ENCODE measurements at places on chromosomes 4 and X.

GRCh38 chr4:135325264-135325663, 1123.7 kb upstream of the PABPC4L start:
- no peak for DNase-seq

DNA sequence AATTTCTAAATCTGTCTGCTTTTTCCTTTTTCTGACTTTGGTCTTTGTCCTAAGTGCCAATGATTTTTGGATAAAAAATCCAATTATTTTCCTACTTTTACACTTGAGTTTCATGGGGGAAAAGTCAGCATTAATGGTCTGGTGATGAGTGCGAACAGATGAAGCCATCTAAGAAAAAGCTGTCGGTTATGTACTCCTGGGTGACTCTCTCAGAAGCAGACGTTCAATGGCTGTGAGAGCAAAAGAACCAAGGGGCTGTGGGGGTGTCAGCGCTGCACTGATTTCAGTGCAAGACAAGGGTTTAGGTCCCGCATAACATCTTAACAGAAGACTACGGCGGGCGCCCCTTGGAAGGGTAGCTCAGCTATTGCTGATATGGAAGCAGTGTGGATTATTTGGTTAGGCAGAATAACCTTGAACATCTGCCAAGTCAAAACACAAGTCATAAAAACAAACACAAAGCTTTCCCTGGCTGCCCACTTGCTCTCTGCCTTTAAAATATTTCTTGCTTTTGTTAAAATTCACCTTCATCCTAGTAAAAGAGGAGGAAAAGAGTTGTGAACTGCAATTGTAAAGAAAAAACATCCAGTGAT, 240.5 kb downstream of the MAML3 start:
- DNase-seq = no peak

DNA sequence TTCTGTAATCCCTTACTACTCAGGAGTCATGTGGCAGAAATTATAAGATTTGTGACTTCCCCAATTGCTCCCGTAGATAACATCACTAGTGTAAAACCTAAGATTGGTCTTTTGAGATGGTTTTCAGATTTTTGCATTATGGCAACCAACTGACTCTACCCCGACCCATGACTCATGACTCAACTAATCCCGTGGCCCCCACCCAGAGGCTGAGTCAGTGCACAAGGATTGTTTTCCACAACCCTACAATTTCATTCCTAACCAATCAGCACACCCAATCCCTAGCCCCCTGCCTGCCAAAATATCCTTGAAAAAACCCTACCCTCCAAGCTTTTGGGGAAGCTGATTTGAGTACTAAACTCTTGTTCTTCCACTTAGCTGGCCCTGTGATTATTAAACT, 109.4 kb upstream of the FAM9C start:
- DNase-seq = no peak

DNA sequence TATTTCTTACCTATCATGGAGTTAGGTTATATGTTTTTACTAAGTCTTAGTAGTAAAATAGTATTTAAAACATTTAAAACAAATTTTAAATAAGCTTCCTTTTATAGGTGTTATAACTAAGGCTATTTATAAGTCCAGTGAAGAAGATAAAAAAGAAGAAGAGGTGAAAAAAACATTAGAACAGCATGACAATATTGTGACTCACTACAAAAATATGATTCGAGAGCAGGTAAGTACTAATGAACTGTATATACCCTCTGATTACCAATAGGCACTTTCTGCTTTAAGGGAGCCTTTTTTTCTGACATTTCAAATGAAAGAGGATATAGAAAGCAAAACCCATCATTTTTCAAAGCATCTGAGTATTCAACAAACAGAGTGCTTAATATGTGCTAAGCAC, 76.6 kb downstream of the USO1 start:
- no peak for DNase-seq

DNA sequence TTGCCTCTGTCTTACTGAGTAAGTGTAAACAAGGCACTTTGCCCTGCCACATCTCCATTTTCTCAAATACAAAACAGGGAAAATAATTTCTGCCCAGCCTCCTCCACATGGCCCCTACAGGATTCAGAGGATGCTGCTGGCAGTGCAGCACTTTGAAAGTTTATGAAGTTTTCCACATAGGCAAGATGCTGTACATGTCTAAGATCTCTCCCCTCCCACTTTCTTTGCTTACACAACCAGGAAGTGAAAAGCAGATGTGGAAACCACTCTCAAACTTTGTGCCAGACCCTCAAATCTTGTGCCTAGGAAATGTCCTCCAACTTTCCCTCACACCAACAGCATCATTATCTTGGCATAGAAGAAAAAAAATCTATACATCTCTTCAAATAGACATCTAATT, 257.0 kb upstream of the LDB2 start:
- DNase-seq = no peak

- no peak for DNase-seq
Observed at GRCh38 chr4:7207628-7208231, 15.4 kb downstream of the SORCS2 start.

- DNase-seq = no peak
Observed at GRCh38 chr4:993111-994029, at the start of gene SLC26A1. TSS of gene SLC26A1 (minus strand) at chr4:993404. CDS start at chr4:991703, 1,701 bp downstream.

- DNase-seq = no peak
Observed at GRCh38 chrX:23904096-23904495, 3.6 kb downstream of the APOO start.

GRCh38 chrX:19791562-19791961, 95.8 kb downstream of the SH3KBP1 start:
- DNase-seq = no peak

- DNase-seq = no peak
Observed at GRCh38 chr4:142600952-142601351, 245.1 kb downstream of the INPP4B start.

GRCh38 chr4:4277531-4277930, 12.4 kb downstream of the LYAR start:
- DNase-seq = no peak

- DNase-seq = no peak
Observed at GRCh38 chr4:185995665-185996064, 73.3 kb upstream of the TLR3 start.

- no peak for DNase-seq
Observed at GRCh38 chr4:8185295-8185694, 13.8 kb upstream of the SH3TC1 start.

GRCh38 chr4:83486457-83487129, 1.7 kb upstream of the ABRAXAS1 start:
- DNase-seq = no peak

GRCh38 chr4:37889849-37890800, 759 bp upstream of the TBC1D1 start:
- DNase-seq = peak; percentile 68

GRCh38 chr4:184873054-184873453, 47.3 kb upstream of the ACSL1 start:
- no peak for DNase-seq

All from sciatic nerve (tissue), 2 donors.